ENCODE measurements at places on chromosomes 4 and X.

GRCh38 chrX:78513971-78514738 lies 145.0 kb downstream of the RTL3 start:
- no peak for DNase-seq

DNA sequence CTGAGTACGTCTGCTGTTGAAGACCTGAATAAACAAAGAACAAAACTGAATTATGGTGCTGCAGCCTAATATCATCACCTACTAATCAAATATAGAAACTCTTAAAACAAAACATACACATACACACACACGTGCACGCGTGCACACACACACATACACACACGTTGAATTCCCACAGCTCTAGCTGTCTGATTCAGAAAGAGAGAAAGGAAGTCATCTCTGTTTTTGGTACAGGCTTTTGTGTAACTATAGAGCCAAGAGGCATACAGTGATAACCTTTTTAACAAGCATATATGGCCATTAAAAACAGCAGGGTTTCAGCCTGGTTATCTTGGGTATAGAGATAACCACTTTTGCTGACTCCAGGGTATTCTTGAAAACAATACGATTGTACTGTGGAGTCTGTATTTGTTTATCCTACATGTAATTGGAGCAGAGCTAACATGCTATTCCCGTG lies 823.2 kb downstream of the CCSER1 start:
- DNase-seq: no peak

DNA sequence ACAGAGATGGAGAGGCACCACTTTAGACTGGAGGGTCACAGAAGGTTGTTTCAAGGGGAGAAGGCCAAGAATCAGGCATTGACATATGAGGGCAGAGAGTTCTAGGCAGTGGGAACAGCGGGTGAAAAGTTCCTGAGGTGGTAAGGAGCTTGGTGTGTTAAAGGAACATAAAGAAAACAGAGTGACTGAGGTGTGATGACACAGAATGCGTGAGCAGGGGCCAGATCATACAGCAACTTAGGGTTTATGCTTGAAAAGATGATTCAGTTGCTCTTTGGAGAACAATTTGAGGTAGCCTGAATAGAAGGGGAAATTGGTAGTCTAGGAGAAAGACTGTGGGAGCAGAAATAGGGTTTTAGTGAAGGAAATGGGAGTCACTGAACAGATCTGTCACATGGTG lies 179.2 kb downstream of the AMELX start:
- DNase-seq: no peak

GRCh38 chr4:128513664-128514484 lies 226.3 kb upstream of the PGRMC2 start:
- no peak for DNase-seq

- no peak for DNase-seq
Observed at GRCh38 chr4:140176735-140177134, 22.8 kb upstream of the MAML3 start.

GRCh38 chr4:5927747-5928146 lies 34.9 kb upstream of the CRMP1 start:
- DNase-seq: no peak

GRCh38 chr4:55269995-55270394 lies 76.0 kb upstream of the SRD5A3 start:
- no peak for DNase-seq

DNA sequence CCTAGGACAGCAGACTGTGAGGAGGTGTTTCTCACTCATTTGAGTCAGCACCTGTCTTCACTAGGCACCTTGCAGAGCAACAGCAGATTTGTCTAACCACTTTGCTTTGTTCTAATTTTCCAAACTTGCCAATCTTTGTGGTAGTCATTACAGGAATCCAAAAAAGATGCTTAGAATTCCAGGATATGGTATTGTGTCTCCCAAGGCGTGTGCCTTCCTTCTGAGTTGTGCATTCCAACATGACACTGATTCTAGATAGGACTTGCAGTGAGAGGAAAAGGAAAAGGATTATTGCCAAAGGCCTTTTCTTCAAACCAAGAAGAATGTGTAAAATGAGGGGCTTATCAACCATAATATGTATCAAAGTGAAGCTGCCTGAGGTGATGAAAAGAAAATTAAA lies 126.2 kb downstream of the MAPK10 start:
- DNase-seq: no peak

DNA sequence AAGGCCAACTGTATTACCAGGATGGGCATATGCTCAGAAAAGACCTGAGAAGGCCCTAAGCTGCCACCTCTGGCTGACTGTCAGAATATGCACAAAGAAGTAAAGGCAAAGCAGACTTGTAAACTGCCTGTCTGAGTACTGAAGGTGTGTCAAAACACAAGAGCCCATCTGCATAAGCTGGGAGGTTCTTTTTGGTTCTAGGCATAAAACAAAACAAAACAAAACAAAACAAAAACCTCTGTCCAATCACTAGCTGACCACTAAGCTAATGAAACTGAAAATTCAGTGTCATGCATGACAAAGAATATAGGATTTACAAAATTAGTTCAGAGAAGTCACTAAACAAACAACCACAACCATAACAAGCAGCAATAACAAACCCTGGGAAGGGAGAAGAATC lies 20.6 kb downstream of the SH3D19 start:
- no peak for DNase-seq

DNA sequence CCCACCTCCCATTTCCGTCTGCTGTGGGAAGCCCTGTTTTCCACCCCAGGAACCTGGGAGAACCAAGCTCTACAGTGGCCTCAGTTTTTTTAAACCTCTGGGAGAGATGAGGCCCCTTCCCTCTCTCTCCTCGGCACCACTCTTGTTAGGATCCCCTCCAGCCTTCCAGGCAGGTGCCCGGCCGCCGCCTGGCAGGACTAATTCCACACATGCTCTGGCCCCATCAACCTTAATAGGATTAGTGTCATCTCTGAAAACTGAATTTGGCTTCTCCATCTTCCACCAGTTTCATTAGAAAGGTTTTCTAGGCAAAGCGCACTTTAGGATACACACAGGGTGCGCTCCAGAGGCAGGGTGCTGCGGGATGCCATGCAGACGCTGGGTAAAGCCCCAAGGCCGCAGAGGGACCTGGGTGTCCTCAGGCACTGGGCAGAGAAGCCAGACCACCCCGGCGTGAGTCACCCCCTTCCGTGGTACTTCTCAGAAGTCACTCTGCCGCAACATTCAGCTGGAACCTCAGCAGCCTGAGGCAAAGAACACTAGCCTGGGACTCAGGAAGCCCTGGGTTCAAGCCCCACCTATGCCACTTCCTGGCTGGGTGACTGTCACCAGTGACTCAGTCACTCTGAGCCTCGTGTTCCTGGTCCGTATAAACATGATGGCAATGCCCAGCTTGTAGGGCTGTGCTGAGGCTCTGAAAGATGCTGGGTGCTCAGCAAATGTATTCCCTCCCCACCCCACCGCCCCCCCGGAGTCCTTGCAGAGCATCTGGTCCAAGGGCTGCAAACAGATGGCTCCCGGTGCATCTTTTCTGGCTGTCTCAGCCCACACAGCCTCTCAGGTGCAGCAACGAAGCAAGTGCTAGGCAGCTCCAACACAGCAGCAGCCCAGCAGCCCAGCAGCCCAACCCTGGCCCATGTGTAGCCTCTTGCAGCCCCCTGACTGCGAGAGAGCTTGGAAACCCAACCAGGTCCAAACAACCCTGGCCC lies 29.1 kb downstream of the PPP2R2C start:
- DNase-seq: no peak

GRCh38 chr4:89303177-89303576 lies 4.4 kb downstream of the GPRIN3 start:
- no peak for DNase-seq

DNA sequence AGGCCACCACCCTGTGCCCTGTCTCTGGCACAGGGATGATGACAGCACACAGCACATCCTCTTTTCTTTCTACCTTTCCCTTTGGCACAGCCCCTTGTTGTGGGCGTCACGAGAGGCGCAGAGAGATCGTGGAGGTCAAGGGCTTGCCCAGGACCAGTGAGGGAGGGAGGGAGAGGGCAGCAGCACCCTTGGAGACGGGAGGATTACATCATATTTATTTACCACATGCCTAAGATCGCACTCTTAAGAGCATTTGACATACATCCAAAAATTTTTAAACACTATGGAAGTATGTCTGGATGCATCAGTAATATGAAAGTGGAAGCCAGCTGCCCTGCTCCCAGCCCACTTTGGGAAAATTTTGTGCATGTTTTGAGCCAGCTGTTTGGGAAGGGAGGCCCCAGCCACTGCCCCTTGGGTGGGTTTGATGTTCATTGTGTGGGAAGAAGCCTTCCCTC lies 12.7 kb downstream of the WFS1 start:
- no peak for DNase-seq

DNA sequence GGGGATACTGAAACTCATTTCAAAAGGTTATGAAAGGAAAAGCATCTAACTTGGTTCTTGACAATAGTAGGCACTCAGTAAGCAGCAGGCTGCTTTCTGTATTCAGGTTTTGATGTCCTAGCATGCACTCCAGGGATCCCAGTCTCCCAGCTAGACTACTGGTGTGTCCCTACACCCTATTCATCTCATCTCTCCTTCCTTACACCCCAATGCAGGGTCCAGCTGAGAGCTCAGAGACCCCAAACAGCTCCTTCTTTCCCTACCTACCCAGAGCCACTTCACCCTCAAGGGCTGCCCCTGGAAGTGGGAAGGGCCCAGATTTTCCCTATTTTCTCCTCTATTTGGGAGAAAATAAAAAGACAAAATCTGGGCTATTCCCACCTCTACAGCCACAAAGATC lies 1.6 kb upstream of the EFNB1 start:
- DNase-seq: no peak

DNA sequence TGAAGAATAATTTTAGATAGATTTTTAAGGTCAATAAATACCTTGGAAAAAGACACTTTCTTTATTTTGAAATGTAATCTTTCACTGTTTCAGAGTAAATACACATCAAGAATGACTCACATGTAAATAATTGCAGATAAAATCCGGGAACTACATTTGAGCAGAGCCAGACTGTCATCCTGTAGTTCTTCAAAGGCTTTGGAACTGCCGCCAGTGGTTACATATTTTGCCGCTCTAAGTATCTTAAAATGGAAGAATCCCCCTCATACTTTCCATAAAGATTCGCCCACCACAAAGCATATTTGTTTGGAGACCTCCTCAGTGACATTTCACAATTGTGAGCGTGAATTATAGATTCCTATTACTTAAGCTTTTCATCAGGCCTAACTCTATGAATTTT lies 607.8 kb upstream of the ZFP42 start:
- DNase-seq: no peak

DNA sequence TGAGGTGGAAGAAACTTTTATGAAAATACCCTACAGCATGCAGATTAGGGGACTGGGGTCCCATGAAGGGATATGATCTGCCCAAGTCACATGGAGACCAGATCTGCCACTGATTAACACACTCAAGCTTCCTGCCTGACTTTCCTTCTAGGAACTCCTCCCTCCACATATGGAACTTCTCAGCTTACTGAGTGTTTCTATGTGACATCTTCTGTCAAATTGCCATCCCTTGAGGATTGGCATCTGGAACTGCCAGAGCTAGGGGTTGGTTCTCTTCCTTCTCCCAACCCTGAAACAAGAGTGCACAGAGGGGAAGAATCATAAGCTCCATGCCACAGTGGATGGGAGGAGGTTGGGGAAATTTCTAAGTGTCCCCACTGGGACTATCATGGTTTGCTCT lies 150.6 kb upstream of the MBNL3 start:
- no peak for DNase-seq

DNA sequence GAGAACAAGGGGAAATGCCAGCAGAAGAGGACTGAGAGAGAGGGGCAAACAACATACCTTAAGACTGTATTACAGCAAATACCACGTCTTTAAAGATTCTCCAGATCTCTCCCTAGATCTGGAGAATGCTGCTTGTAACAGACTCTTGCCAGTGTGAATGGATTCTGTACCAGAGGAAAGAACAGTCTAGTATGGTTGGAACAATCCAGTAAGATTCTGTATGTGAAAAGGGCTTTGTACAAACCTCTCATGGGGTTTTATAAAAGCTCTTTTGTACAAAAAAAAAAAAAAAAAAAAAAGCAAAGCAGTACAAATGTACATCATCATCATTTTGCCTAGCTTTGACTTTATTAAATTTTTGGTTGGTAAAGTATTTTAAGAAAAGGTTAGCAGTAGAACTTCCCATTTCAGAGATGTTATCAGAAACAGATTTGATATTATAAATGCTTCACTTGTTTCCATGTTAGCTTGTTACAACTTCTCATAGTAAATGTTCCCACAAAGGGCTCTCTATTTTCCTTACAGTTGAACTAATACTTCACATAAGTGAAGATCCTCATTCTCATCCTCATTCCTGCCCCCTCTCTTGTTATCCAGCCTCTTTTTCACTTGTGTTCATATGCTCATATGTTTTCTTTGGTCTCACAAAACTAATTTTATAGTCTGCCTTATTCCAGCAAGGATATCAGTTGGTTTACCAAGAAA lies 144.2 kb downstream of the EDA start:
- no peak for DNase-seq

DNA sequence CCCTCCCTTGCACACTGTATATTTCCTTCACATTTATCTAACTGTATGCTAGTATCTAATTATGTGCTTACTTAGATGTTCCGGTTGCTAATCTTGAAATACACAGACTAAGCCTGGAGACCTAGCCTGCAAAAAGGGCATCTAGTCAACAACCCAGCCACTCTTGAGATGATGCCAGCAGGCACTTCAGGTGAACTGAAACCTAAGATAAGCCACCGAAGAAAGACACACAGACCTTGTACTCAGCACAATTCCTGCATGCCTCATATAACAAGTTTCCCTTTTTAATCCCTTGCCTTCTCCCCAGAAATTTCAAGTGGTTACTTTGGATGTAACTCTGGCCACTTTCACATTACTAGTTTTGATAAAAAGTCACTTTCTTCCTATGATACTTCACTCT lies 2506.6 kb downstream of the ARAP2 start:
- DNase-seq: no peak

- no peak for DNase-seq
Observed at GRCh38 chr4:186846426-186846825, 122.8 kb upstream of the FAT1 start.

DNA sequence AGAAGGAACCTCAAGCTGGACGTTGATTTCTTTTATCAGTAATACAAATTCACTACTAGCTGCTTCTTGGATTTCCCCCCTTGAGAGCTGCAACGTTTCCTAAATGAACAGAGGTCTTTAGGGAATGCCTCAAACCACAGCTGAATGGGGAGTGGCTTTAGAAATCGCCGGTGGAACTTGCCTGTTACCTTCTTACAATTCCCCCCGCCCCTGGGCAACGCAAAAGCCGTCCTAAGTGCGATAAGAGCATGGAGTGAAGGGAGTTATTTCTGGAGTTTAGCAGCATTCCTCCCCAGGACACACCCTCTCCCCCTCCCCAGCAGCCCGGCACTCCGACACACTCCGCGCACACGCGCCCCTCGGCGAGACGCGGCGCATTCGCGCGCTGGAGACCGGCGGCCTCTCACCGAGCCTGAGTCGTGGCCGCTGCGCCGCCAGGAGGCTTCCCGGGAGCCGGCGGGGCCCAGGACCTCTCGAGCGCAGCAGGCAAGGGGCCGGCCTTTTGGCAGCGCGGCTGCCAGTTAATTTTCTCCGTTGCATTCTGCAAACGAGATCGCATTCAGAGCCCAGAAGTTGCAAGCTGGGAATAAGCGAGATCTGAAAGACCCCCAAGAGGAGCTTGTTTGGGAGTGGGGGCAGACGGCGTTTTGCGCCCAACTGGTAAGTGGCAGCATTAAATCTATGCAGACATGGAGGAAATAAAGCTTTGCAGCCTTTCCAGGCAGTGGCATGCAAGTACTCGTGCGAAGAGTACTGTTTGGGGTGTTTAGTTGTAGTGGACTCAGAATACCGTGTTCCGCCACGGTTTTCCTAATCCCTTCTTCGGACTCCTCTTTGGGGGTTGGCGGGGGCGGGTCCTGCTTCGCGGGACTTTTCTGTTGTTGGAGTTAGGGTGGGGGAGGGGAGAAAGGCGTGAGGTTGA lies 134.7 kb downstream of the PALLD start:
- DNase-seq: peak; percentile 33

GRCh38 chr4:94228493-94229216 lies 21.0 kb downstream of the SMARCAD1 start:
- no peak for DNase-seq

Data from Kasumi-1 (cell line).